ENCODE measurements at places on chromosomes 1 and 21.

- DNase-seq = no peak
Observed at GRCh38 chr1:238677567-238677966, 708.8 kb upstream of the CHRM3 start.

GRCh38 chr1:86110451-86111129, 46.0 kb downstream of the COL24A1 start:
- DNase-seq = no peak

DNA sequence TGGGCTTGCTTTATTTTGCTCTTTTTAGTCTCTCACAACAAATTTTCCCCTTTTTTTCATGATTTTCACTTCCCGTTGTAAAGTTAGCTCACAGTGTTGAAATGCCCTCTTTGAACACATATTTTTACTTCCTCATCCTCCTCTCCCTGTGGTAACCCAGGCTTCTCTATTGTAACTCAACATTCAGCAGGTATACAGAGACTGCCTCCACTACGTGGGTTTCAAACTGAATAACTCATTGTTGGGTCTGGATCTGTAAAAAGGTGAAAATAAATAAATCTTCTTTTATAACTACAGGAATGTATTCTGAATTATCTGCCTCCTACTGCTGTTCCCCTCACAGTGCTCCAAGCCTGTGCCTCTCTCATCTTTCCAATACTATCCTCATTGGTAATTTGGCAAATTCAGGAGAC, 166.4 kb downstream of the RUNX1 start:
- DNase-seq = no peak

DNA sequence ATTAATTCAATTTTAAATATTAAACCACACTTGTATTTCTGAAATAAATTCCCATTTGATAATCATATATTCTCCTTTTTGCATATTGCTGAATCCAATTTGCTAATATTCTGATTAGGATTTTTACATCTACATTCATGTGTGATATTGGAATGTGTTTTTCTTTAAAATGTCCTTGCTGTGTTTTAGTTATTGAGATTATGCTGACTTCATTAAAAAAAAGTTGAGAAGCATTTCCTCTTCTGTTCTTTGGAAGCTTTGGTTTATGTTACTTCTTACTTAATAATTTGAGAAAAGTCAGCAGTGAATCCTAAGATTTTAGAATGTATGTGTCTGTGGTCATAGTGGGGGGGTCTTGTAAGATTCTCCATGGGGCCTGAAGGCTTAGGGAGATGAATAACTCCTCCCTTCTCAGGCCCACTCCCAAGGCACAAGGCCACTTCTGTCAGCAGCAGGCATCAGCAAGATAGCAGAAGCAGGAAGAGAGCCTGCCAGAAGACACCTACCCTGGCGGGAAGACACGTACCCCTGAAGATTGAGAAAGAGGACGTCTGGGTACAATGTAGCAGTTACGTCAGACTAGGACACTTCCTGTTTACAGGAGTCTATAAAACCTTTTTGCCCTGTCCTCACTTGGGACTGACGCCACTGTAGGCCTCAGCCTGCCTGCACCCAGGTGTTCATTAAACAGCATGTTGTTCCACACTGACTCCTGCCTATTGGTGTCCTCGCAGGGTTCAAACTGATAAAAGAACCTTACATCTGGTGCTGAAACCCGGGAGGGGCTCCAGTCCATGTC, 56.9 kb downstream of the ODF2L start:
- no peak for DNase-seq

DNA sequence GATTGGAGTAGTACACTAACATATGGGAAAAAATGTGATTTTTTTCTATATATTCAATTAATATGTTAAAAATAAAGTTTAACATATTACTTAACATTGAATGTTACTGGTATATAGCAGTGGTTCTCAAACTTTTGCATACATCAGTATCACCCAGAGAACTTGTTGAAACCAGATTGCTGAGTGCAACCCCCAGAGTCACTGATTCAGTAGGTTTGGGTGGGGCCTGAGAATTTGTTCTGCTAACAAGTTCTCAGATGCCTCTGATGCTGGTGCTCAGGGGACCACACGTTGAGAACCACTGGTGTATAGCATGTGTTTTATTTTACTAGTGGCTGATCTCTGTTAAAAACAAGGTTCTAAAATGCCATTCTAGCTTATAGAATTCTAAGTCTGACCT, 161.9 kb downstream of the HHIPL2 start:
- no peak for DNase-seq

- no peak for DNase-seq
Observed at GRCh38 chr1:156009404-156009803, 11.3 kb downstream of the SSR2 start.

GRCh38 chr1:77847621-77848080, 40.8 kb upstream of the NEXN start:
- no peak for DNase-seq

GRCh38 chr1:8004803-8005573, 21.1 kb downstream of the ERRFI1 start:
- DNase-seq = peak; percentile 57

GRCh38 chr1:15949453-15950245, 26.3 kb downstream of the ZBTB17 start:
- DNase-seq = peak; percentile 90

GRCh38 chr1:116819081-116819480, 64.9 kb downstream of the CD2 start:
- DNase-seq = no peak

DNA sequence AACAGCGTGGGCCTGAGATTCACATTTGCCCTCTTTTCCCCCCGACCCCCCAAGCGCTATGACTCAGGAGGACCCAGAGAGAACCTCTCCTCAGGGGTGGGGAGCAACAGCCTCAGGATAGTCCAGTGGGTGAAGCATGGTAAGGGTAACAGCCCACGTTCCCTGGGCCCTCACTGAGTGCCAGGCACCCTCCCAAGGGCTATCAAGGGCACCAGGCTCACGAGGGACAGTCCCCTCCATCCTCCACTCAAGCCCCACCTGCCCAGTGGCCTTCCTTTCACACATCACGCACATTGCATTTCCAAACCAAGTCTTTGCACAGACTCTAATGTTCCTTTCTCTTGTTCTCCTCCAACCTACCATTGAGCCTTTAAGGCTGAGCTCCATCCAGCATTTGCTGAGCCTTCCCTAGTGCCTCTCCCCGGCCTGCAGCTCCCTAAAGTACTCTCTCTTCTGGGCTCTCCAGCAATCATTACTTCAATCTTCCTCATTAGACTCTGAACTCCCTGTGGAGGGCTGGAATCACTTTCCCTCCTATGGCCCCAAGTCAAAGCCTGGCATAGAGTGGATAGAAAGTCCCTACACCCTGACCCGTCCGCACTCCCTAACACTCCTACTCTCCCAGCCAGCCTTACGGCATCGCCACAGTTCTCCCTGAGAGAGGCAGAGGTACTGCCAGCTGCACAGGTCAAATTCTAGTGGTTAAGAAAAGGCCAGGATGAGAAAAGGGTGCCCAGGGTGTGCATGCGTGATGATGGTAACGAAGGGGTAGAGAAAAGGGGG, 1.0 kb downstream of the AKR7A2 start:
- no peak for DNase-seq

DNA sequence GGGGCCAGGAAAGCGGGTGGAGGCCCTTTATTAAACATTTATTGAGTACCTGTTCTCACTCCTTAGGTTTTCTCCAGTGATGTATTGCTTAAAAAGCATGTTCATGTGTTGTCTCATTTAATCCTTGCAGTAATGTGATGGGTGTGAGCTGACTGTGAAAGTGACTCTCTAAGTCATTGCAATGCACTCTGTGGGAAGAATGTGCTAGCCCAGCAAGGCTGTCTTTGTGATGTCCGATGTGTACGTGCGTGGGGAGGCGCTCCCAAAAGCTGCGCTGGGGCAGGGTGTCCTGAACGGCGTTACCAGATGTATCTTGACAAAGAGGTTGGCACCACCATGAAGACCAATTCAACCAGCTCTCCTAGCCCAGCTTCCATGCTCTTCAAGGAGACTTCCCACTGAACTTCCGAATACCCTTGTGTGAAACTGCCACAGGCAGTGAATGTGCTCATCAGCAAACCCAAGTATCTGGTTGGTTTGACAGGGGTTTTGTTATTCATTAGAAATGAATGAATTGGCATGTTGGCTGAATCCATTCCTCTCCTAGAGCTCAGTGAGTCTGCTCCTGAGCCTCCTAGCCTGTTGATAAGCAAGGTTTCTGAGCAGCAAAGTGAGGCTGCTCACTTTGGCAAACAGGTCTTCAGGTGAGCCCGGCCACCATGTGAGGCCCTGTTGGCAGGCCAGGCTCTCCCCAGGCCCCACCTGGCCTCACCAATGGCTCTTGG, 28.0 kb downstream of the NUAK2 start:
- DNase-seq = no peak

- DNase-seq = no peak
Observed at GRCh38 chr1:59077466-59078069, 219.3 kb upstream of the FGGY start.

GRCh38 chr1:205073511-205073910, 10.7 kb downstream of the TMEM81 start:
- DNase-seq = peak; percentile 43

GRCh38 chr1:90387805-90388204, 329.3 kb downstream of the BARHL2 start:
- peak; percentile 38 for DNase-seq

All from femur (tissue), 1 donor.